Mucosa of descending colon (tissue), 3 donors: ENCODE measurements at places on chromosomes 4 and X.

GRCh38 chr4:57287687-57288604 is 177.8 kb upstream of the IGFBP7 start:
- DNase-seq, result no peak

DNA sequence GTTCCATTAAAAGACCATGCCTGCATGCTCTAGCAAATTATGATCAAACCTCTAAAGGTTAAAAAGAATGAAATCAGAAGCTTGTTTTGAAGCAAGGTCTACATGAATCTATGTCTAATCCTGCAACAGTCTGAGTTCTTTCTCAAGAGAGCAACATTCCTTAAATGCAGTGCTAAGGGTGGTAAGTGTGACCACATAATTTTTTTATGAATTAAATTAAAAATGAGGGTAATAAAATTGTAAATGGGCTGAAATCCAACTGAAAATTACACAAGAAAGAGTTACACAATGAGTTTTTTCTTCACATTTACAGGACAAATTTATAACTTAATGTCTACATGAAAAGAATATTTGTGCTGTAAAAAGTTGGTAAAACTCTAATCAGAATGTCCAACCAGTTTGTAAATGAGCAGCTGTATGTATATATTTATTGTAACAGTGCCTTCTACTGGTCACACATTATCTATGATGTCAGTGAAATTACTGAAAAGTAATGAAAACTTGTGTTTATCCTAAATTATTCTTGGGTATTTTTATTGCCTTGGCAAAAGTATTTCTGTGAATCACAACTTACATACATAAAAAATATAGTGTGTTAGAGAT is 336.3 kb upstream of the PITX2 start:
- DNase-seq, result no peak

GRCh38 chrX:123617007-123617406 is 115.8 kb downstream of the THOC2 start:
- no peak for DNase-seq

GRCh38 chrX:52425775-52426174 is 57.0 kb downstream of the XAGE2 start:
- DNase-seq, result no peak

GRCh38 chr4:123452616-123453015 is 56.0 kb downstream of the SPRY1 start:
- DNase-seq, result no peak

DNA sequence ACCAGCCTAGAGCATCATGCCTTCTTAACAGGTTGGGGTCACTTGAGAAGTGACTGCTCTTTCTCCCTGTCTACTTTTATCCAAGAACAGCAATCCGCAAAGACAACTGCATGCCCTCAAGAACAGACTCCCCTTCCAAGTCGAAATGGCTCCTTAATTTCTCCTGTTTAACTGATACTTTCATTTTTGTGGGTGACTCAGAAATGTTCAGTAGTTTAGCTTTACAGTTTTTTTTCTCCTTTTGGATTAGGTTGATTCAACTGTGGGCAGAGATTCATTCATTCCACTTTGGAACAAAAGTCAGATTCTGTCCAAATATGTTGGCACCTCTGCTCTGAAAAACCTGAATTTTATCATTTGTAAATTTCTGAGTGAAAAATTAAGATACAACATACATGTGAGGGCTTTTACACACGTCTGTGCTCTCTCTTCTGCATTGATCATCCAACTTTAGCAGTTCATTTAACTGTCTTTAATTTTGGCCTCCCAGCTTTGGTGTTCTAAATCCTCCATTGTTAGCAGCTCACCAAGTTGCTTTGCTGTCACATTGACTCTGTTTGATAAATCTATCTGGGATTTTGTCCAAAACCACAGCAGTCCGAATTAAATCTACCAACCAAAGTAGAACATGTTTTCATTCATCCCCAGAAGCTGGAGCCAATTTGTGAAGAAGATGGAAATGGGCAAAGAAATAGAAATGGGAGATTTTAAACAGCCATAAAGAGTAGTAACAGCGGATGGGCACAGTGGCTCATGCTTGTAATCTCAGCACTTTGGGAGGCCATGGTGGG is 50.0 kb downstream of the HOPX start:
- no peak for DNase-seq

GRCh38 chr4:71163317-71163716 is 169.9 kb downstream of the DCK start:
- DNase-seq, result no peak

DNA sequence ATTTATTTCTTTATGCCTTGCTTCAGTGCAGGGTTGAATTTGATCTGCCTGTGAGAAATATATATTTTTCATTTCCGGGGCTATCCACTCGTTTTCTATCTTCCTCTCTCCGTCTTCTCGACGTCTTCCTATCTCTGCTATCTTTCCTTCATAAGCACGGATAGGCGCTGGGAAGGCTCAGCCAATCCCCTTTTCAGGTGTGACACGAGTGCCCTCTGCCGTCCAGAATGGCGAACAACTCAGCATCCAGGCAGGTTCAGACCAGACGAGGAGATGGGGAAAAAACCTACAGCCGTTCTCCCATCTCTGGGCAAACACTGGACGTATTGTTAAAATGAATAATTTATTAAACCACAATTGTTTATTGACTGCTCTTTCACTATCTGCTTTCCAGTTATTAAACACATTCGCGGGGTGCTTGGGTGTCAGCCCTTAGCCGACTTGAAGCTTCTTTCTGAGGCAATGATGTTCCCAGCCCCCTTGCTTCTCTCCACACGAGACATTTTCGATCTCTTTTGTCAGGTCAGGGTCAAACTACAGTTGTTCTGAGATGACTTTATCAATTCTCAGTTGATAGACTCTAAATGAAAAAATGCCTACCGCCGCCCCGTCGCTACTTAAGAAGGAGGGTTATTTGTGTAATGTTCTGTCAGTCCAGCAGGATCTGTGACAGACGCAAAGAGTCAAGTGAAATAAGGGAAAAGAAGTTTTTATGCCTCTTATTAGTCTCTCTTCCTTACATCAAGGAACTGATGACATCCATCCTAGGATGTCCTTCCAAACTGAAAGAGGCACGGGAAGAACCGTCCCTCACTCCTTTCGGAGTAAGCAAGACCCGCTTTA is 96.3 kb upstream of the NOCT start:
- peak; percentile 86 for DNase-seq

DNA sequence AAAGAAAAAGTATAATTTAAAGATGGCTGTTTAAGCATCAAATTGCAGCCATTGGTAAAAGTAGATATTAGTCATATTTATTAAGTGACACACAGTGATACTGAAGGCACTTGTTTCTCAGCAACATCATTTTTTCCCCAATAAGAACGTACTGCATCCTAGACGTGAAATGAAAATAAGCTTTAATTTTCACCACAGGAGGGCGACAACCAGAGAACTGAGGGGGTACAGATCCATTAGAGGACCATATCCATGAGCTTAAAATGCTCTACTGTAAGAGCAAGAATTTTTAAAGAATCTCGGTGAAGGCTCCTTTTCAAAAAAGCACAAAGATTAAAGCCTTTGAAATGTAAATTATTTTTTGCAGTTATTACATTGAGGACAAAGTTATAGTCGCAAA is 33.4 kb downstream of the FRG1 start:
- DNase-seq, result no peak

DNA sequence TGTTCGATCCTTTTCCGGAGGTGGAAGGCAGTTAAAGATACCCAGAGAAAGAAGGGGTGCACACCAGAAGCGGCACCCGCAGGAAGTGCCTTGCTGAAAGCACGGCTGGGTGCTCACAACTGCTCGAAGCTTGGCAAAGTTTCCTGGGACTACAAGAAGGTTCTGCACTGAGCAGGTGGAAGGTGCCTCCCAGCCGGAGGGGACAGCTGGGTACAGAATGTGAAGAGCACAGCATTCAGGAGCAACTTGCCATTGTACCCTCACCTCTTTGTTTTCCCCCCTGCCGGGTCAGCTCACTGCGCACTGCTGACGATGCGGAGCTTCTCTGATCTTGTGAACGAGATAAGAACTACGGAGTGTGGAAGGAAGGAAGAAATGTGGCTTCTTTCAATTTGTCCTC is 289.2 kb downstream of the FBXW7 start:
- DNase-seq, result no peak

DNA sequence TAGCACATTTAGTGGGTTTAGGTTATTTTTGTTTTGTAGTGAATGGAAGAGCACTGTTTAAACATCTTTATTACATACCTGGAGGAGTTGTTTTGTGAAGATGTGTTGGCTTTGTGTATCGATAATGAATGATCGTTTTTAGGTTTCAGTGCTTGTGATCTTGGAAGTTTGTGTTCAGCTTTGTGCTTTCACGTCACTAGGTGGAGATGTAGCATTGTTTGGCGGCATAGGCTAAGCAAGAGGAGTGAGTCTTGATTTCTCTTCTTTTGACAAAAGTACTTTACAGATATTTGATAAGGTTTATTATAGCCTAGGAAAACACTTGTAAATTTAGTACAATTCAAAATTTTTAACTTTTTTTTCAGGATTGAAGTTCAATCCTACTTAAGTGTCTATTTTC is 50.4 kb downstream of the PDK3 start:
- no peak for DNase-seq

GRCh38 chr4:133618963-133619362 is 469.9 kb downstream of the PCDH10 start:
- DNase-seq, result no peak
